ENCODE measurements at places on chromosomes 1 and 21.

GRCh38 chr1:11413986-11414391 is 65.0 kb upstream of the DISP3 start:
- no peak for DNase-seq

DNA sequence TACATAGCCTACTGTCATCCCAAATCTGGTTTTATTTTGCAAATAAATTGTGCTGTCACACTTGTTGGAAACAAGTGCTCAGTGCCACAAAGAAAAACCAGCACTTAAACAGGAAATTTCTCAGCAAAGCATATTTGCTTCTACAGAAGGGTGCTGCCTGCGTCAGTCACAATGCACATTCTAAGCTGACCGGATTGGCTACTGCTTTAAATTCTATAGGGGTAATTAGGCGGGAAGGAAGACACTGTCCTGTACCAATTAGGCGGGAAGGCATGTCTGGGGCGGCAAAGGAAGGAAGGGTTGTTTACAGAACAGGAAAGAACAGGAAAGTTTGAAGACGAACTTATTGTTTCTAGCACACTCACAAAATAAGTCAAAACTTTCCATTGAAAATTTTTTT is 2.8 kb downstream of the IFI16 start:
- peak; percentile 78 for DNase-seq

DNA sequence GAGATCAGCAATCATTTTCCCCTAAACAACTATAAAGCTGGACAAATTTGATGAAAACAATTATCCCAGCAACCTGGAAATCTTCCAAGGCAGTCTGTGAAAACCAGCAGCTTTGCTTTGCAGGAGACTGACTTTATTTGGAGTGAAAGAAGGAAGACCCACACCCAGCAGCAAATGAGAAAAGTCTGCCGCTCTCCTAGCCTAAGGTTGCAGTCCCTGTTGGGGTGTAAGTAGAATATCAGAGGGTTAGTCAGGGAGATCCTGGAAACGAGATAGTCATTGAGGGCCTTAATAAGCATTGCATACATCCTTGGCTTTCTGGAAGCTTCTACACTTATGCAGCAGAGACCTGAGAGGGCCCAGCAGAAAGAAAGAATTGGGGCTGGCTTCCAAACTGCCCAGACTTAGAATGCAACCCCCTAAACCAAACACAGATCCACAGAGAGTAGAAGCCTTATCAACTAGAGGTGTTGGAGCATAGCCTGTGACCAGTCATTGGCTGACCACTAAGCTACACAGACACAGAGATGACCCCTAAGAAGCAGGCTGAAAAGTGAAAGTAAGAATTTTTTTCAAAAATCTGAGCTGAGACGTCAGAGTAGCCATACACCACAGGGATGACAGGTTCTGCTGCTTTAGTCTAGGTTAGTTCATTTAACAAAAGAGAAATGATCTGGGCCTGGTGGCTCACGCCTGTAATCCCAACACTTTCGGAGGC is 98.3 kb downstream of the LYPLAL1 start:
- DNase-seq = no peak

DNA sequence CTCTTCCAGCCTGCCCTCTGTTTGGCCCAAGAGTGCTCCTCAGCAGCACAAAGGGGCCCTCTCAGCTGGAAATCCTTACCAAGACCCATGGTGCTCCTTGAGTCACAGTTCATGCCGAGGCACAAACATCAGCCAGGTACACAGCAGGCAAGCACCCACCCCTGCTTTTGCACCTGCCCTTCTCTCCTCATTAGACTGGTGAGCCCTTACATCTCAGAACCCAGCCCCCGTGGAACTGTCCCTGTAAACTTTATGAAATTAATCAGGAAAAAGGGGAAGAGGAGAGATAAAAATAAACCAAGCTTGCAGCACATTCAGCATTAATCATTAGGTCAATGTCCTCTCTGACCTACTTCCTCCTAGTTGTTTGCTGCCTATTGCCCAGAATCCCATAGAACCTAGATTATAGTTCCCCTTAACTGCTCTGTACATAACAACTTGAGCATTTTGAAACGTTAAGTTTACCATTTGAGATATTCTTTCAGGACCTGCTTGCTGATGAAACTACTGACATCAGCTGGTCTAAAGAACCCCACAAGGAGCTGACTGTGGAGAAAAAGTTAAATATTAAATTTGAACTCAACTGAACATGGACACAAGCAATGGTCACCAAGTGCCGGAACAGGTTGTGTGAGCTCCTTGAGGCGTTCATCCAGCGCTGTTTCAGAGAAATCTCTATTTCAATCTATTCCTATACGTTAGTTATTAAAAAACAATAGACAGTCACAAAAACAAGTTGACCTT is 738.4 kb downstream of the MATN1 start:
- no peak for DNase-seq

- DNase-seq = no peak
Measured at GRCh38 chr1:155809088-155809487, 47.9 kb downstream of the GON4L start.

Measured in activated CD4-positive, alpha-beta memory T cell treated with anti-CD3 and anti-CD28 coated beads, Interleukin-2, amount 10 ng/mL, durations not matched to agents 7 days and 5 days (primary cell).